Spinal cord (tissue), 10 donors: ENCODE measurements at places on chromosomes 5 and 9.

GRCh38 chr5:61587125-61587524 lies 255.1 kb downstream of the ZSWIM6 start:
- DNase-seq = no peak

DNA sequence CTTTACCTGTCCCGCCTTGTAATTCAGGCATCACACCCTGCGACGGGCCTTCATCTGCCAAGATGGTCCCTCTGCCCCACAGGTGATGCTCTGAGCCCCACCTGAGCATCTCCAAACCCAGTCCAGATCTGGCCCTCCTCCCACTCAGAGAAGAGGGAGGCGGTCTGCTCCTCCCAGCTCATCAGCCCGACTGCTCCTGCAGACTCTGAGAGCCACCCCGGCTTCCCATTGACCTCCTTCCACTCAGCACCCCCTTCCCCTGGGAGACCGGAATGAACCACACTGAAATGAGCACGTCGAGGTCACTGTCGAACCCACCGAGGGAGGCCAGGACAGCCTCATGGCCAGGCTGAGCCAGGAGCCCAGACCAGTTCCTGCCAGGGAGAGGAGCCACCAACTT lies 12.8 kb downstream of the ABO start:
- no peak for DNase-seq

- no peak for DNase-seq
These were observed 113.5 kb downstream of the TSSK1B start for GRCh38 chr5:113321276-113321675.

DNA sequence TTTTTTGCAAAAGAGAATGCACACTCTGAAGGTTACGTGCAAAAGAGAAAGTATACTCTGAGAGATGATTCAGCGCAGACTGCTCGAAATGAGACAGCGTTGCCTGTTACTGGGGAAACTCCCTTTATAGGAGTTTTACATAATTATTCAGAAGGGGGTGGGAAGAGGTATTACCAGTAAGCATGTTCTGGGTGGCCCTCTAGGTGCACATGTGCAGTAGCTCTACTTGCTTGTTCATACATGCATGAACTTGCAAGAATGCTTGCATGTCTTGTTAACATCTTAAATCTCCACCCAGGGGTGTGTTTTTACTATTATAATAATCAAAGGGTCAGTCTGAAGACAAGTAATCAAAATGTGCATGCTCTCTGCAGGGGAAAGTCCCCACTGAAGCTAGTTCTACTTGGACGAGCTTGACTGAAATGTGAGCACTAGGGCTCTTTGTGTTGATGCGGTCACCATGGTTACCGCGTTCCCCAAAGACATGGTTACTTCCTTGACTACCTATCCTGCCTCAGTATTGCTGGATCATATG lies 75.5 kb downstream of the SGCD start:
- no peak for DNase-seq

DNA sequence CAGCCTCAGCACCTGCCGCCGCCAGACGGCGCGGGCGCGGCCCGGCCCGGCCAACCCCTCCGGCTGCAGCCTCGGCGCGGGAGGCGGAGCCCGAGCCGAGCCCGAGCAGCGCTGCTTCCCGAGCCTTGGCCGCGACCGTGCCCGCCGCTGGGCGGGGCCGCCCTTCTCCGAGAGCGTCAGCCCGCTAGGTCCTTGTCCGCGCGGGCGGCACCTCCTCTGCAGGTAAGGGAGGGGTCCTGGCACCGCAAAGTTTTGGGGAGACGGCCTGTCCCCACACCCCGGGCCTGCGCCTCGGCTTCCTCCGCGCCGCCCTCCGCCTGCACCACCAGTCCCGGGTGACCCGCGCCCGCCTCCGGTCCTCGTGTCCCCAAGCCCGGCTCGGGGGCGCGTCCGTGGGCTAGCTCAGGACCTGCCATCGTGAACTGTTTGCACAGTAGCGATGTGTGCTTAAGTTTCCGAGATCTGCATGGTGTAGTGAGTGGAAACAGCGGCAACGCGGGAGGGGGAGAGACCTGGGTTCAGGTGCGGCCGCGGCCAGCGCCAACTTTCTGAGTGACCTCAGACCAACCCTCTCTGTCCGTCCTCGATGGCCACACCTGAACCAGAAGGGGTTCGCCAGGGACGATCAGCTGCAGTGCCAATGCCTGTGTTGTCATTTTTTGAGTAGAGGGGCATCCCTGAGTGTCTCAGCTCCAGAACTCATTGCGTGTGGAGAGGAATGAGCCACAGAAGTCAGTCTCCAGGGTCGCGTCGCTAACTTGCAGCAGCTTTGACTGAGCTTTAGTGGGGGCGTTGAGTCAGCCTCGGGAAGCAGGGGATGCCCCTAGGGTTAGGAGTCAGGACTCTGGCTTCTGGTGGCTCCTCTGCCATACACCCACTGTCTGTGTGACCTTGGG lies at the start of gene FRMPD1:
Gene FRMPD1, plus strand, starts transcription at position 82 of the 896 bp plus-strand sequence. CDS start 41,688 bp downstream, outside the sequence.
- peak; percentile 28 for DNase-seq

GRCh38 chr5:90873033-90873517 lies 314.5 kb downstream of the ADGRV1 start:
- DNase-seq = no peak

DNA sequence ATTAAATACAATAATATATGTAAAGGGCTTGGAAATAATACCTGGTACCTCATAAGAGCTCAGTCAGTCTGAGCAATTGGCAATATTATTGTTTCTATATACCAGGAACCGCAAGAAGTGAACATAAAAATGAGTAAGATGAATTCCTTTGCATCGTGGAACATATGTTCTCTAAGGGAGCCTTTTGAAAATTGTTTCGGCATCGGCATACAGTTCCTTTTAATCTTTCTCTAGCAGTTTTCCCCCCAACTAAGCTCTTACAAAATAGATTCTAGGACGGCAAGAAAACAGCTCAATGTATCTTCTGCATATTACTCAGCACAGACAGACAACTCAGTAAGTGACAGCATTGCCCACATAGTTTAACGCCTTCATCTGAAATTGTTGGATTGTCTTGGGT lies 426.6 kb upstream of the WWC1 start:
- DNase-seq = no peak

GRCh38 chr5:90615355-90615754 lies 56.8 kb downstream of the ADGRV1 start:
- no peak for DNase-seq

DNA sequence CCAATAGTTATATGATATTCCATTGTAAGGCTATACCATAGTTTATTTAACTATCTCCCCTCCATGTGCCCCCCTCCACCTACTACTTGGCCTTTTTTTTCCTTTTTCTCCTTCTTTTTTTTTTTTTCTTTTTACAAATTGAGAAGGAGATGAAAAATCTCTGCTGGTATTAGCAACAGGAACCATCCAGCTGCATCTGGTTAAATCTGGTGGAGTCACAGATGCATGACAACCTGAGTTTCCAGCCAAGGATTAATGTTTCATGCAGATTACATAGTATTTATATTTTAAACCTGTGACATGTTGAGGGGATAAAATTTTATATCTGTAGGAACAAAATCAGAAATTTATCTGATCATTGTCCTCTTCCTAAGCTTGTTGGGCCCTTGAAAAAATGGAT lies 128.5 kb upstream of the IQGAP2 start:
- DNase-seq = no peak

DNA sequence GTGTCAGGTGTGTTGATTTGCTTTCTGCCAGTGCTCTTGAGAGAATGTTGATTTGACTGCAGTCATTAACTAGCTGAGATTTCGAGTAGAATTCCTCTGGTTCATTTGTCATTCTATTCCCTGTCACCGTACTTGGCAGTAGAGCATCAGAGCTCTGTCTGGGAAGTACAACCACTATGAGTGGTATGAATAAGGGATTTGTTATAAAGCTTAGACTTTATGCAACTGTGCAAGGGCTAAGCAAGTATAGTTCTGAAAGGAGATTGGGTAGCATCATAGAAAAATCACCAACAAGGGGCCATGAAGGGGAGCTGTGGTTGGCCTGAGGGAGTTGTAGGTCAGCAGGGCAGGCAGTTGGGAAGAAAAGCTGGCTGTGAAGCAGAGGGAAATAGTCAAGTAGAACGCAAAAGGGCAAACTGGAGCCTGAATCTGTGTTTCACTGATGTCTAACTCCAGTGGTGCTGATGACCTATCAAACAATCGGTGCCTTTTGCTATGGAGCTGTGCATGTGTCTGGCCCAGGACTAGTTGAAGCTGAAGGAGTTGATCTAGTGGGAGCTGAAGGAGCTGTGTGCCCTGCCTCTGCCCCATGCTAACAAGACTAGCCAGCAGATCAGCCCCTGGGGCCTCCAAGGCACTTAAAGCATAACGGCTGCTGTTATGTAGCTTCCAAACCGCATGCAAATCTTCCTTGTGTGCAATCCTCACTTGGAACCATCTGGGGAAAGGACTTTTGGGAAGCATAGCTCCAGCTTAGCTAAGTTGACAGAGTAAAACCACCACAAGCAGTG lies 110.0 kb downstream of the SLC28A3 start:
- peak; percentile 51 for DNase-seq

DNA sequence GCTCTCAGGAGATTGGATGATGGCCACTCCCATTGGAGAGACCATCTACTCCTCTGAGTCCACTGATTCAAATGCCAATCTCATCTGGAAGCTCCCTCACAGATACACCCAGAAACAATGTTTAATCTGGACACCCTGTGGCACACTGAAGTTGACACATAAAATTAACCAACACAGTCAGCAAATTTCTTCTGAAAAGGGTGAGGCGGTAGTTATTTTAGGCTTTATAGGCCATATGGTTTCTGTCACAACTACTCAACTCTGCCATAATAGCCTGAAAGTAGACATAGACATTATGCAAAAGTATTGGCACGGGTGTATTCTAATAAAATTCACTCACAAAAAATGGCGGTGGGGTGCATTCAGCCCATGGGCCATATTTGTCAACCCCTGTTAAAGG lies 244.5 kb upstream of the VLDLR start:
- no peak for DNase-seq

DNA sequence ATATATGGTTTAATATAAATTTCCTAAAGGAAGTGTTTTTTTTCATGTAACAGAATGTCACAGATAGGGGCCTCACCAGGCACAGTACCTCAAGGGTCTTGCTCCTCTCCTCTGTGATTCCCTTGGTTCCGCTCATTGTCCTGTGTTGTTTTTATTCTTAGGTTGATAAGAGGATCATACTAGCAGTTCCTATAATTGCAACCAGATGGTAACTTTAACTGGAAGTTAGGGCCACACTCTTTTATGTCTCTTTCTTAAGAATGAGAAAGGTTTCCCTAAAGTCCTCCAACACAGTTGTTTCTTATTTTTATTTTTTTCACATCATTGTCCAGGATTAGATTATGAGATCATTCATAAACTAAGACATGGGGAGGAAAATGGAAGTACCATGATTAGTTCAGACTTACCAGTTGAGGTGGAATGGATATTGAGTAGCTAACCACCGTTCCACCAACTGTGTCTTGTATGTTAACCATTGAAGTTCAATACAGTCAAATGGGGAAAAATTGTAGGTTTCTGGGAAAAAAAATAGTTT lies 41.1 kb downstream of the FAM174A start:
- no peak for DNase-seq

- no peak for DNase-seq
These were observed 155.5 kb upstream of the GRIN3A start for GRCh38 chr9:101893661-101894646.

GRCh38 chr5:14265570-14265969 lies 122.4 kb downstream of the TRIO start:
- no peak for DNase-seq

GRCh38 chr9:131239161-131239975 lies 36.9 kb downstream of the FAM78A start:
- no peak for DNase-seq

GRCh38 chr9:18060269-18060934 lies 413.6 kb upstream of the ADAMTSL1 start:
- DNase-seq = no peak

GRCh38 chr5:55823151-55823796 lies 27.9 kb upstream of the IL31RA start:
- no peak for DNase-seq

DNA sequence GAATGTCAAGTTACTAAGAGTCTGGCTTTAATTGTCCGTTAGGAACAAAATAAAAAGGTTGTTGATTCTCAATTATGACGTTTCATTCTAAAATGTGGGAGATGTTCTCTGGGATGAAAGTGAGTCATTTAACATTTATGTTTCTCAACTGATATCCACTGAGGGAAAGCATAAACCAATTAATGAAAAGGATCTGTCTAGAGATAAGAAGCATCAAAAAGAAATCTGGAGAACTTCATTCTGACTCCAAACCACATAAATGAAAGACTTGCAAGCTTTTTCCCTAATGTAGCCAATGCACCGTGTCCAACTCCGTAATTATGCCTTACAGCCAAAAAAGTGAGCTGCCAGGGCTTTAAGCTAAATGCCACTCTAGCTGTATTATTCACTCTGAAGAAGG lies 654.2 kb downstream of the TLE1 start:
- DNase-seq = no peak

- DNase-seq = no peak
These were observed 132.9 kb downstream of the LIFR start for GRCh38 chr5:38423276-38424147.

- no peak for DNase-seq
These were observed 65.1 kb upstream of the C5orf46 start for GRCh38 chr5:147971472-147971871.

GRCh38 chr9:131395157-131396098 lies 1.5 kb downstream of the PRRC2B start:
- no peak for DNase-seq

GRCh38 chr9:128419061-128419925 lies 1.4 kb upstream of the CERCAM start:
- no peak for DNase-seq

DNA sequence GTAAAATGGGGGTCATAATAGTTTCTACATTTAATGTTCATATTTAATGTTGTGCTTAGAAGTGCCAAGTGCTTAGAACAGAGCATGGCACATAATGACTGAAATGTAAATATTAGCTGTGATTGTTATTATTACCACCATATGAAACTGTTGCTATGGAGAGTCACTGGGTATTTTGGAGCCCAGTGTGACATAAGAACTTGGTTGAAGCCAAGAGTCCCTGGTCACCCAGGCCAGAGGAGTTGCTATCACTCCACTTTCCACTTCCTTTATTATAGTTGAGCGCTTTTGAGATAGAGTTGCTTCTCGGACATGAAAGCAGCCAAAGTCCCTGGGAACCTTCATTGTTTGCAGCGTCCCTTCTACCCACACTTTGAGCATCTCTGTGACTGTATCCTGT lies 77.1 kb downstream of the MAP1B start:
- no peak for DNase-seq

GRCh38 chr9:130379649-130379970 lies 65.2 kb upstream of the ASS1 start:
- DNase-seq = no peak

- DNase-seq = no peak
These were observed 106.6 kb upstream of the NMUR2 start for GRCh38 chr5:152511531-152512132.

DNA sequence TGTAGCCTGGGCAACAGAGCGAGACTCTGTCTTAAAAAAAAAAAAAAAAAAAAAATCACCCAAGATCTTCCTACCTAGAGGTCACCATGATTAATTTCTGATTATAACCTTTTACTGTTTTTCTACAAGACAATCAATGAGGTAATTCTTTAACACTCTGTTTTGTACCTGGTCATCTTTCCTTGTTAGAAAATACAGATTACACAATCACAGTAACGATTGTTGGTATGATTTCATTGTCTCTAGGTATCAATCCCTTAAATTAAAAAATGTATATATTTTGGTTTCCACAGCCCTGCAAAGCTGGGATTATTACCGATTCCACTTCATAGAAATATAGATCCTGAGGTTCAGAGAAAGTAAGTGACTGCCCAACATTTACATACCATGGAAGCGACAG lies 8.3 kb upstream of the ATG10 start:
- no peak for DNase-seq

GRCh38 chr9:115681585-115681984 lies 472.0 kb upstream of the PAPPA start:
- DNase-seq = no peak

GRCh38 chr5:71695071-71695470 lies 24.0 kb upstream of the CARTPT start:
- DNase-seq = no peak
